Dermis microvascular lymphatic vessel endothelial cell (primary cell): ENCODE measurements at places on chromosomes 5 and 9. TPM values are rescaled to one million over a fixed set of nuclear protein-coding genes. Genes with fewer than 3 reads are reported as not detected.

NRG2 gene
- 0.51 and 0.77 TPM in 2 replicates for total RNA-seq

ITGA1 gene
- total RNA-seq: 61.1 and 176 TPM in 2 replicates

EIF4E1B gene
- under 0.01 TPM in 1 of 2 replicates, not detected in the other for total RNA-seq

KCNV2 gene
- not detected in 2 replicates for total RNA-seq

ABLIM3 gene
- total RNA-seq: 19.5 and 36.5 TPM in 2 replicates

LHX3 gene
- total RNA-seq: not detected in 2 replicates

C9orf153 gene
- total RNA-seq: 0.38 TPM in 1 of 2 replicates, not detected in the other

DAB2 gene
- total RNA-seq: 77.5 and 222 TPM in 2 replicates

SLC34A3 gene
- not detected in 2 replicates for total RNA-seq

CDH12 gene
- total RNA-seq: not detected in 2 replicates

PCDHGB3 gene
- 1.9 and 3.8 TPM in 2 replicates for total RNA-seq

SMIM33 gene
- total RNA-seq: under 0.01 TPM in 1 of 2 replicates, not detected in the other

TAF7 gene
- 51.2 and 51.5 TPM in 2 replicates for total RNA-seq

FST gene
- 3.2 and 19.6 TPM in 2 replicates for total RNA-seq

BTNL3 gene
- total RNA-seq: not detected in 2 replicates

TAF1L gene
- total RNA-seq: under 0.01 TPM in 2 replicates

CDX1 gene
- total RNA-seq: not detected in 2 replicates

NADK2 gene
- total RNA-seq: 15.4 and 26.2 TPM in 2 replicates
